ENCODE measurements at places on chromosomes 12 and 14.

DNA sequence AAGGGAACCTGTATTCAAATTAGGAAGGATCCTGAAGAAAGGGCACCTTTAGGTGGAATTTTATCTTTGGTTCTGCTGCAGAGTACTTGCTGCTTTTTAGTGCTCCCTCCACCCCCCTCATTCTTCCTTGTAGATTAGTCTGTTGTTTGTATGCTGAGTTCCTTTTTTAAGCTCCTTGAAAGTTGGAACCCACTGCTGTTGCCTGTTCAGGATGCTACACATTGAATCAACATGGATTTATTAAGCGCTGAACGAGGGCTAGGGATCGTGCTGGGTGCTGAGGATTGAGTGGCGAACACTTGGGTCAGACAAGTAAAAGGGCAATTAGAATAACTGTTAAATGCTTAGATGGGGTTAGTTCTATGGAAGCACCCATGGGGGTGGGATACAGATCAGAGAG is 884 bp upstream of the AMN1 start:
- no peak for DNase-seq

DNA sequence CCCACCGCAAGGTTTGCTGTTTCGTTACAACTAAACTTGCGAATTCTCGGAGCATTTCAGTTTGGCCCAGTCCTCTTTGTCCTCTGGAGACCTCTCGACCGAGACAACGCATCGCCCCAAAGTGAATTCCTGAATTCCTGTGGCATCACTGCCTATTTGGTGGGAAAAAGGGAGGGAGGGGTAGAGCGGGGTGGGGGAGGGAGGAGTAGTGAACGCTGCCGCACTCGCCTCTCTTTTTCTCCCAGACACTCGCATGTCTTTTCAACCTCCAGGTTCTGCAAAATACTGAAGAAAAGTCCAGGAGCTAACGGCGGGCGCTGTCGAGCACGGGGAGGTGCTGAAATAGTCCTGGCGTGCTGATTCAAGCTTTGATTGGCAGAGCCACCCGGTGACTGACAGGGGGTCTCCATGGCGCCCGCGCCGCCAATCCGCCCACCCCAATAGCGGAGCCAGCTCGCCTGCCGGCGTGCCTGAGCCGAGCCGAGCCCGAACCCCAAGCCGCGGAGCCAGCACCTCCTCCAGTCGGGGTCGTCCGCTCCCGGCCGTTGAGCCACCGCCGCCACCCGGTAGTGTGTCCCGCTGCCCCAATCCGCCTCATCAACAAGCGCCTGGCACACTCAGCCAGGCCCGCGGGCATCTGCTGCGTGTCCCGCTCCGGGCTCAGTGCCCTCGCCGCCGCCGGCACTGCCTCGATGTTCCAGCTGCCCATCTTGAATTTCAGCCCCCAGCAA is at the start of gene SIX6:
Gene SIX6, plus strand, starts transcription at position 440 of the 731 bp plus-strand sequence. Its CDS starts 253 bp downstream, at position 693.
- no peak for DNase-seq

DNA sequence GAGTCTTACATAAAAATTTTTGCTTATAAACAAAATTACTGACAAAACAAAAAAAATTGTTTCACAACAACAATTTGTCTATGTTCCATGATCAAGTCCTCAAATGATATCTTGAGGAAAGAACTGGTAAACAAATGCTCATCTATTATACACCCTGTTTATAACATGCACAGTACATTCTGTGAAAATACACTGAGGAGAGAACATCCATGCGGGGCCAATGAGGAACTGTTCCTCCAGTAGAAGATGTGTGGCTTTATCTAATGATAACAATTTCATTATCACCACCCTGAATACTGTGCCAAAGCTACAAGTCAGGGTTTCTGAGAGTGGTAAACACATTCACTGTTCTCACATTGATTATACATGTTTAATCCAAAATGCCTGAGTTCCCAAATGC is 10.8 kb downstream of the MLH3 start:
- no peak for DNase-seq

DNA sequence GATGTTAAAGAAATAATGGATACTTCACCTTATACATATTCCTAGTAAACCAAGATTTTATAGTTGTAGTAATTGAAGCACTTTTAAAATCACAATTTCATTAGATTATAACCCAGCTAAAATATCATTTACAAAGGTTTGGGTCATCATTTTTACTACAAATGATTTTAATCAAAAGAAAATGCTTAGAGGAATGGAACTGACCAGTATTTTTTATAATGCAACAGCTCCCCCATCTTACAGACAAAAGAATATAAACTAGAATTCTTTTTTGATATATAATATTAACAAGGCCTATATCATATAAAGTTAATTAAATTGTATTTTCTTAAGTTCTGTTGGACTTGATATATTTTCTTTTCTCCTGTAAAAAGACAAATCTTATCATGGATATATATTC is 20.4 kb upstream of the LRFN5 start:
- DNase-seq: no peak

GRCh38 chr12:6358881-6359280 is 16.5 kb downstream of the SCNN1A start:
- no peak for DNase-seq

DNA sequence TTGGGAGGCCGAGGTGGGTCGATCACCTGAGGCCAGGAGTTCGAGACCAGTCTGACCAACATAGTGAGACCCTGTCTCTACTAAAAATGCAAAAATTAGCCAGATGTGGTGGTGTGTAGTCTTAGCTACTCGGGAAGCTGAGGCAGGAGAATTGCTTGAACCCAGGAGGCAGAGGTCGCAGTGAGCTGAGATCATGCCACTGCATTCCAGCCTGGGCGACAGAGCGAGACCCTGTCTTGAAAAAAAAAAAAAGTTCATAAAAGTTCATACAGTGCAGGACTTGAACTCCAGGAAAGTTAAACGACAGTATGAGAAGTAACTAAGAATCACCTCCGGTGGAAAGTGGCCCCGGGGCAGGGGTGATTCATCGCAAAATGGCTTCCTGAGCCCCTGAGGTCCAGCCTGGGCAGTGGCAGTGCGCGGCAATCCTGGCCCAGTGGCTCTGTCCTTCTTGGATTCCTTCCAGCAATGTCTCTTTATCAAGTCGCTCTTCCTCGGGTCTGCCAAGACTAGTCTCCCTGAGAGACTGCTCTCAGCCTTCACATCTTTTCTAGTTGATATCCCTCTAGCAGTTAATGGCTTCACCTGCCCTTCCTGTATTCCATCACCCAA is 16.7 kb upstream of the MAP1LC3B2 start:
- no peak for DNase-seq

DNA sequence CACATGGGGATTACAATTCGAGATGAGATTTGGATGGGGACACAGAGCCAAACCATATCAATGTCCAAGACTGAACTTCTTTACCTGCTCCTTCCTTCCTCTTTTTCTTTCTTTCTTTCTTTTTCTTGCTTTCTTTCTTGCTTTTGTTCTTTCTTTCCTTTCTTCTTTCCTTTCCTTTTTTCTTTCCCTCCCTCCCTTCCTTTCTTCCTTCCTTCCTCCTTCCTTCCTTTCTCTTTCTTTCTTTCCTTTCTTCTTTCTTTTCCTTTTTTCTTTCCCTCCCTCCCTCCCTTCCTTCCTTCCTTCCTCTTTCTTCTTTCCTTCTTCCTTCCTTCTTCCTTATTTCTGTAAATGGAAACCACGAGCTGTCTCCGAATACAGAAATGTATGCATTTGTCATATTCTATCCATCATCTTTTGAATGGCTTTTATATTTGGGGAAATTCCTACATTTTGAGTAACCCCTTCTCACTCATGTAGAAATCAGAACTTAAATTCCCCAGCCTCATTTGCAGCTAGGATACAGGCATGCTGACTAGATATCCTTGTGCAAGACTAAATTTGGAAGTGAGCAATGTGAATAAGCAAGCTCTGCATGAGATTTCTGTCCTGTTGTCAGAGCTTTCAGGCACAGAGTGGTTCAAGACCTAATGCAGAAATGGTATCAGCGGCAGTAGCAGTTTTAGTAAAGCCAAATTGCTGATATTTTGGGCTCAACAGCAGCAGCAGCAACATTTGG is 11.5 kb downstream of the GPR33 start:
- no peak for DNase-seq

DNA sequence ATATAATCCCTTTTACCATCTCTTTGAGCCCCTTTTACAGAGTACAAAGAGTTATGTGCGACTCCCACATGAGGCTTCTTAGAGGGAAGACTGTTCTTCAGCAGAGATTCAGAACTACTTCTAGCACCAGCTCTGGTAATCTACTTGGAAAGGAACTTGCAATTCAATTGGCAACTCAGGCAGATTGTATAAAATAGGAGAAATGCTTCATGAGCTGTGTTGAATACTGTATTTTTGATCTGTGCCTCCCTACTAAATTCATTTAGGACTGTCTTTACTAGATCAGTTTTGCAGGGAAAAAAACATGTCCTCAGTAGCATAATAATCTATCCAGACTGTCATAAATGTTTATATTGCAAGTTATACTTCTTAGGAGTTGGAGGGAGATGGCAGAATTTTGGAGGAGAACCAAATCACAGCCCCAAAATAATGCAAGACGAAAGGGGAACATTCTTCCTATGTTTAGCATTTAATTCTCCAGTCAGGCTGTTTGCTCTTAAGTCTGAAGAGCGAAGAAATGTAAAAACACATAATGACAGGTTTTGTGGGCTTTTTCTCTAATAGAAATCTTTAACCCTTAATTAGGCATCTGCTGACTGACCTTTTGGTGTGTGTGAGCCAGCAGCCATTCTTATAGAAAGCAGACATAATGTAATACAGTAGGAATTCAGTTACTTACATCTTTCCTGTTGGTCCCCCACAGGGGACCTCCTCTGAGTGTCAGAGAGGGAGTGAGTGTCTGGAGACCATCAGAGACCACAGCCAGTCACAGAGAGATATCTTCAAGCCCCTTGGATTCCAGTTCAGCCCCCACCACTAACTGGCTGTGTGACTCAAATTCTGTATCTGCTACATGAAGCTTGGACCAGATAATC is 3.9 kb downstream of the ANO4 start:
- no peak for DNase-seq

GRCh38 chr12:4039931-4040330 is 166.7 kb upstream of the PARP11 start:
- no peak for DNase-seq

GRCh38 chr12:59122784-59123183 is 202.5 kb upstream of the LRIG3 start:
- no peak for DNase-seq

DNA sequence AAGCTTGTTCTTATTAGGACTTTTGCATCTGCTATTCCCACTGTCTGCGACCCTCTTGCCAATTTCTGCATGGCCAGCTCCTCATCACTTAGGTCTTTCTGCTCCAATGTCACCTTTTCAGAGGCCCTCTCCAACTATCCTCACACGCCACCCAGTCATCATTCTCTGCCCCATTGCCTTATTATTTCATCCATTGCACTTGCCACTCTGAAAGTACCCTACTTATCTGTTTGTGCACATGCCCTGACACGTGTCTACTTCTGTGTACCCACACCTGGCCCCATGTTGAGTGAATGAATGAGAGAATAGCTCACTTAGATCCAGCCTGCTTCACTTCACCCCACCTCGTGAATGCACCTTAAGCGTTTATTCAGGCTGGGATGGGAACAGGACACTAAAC is 218.7 kb upstream of the TBX3 start:
- DNase-seq: no peak

DNA sequence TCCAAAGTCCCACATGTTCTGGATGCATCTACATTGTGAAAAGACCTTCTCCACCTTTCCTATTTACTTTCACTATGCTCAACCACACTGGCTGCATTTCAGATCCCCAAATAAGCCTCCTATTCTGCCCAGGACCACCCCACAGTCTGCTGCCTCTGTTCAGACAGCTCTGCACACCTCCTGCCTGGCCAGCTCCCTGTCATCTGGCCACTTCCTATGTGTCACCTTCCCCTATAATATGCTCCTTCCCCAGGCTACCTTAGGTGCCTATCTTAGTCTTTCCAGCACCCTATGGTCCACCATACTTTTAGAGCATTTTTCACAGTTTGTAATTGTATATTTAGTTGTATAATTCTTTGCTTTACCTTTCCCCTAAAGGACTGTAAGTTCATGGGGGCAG is 50.5 kb downstream of the IFNG start:
- DNase-seq: no peak
